Stimulated activated CD8-positive, alpha-beta memory T cell treated with anti-CD3 and anti-CD28 coated beads, Interleukin-15, amount 100 ng/mL, for 24 hours (primary cell): ENCODE measurements at places on chromosomes 7 and 10.

- no peak for DNase-seq
These were observed 791.7 kb upstream of the PHF14 start for GRCh38 chr7:10181996-10182395.

DNA sequence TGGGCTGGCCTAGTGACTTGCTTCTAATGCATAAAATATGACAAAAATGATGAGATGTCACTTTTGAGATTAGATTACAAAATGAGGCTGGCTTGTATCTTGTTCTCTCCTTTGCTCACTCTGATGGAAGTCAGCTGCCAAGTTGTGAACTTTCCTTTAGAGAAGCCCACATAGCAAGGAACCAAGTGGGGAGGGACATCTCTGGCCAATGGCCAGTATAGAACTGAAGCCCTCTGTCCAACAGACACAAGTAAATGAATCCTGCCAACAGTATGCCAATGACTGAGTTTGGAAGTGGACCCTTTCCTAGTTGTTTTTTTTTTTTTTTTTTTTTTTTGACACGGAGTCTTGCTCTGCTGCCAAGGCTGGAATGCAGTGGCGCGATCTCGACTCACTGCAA is 3.3 kb downstream of the ZC3HC1 start:
- no peak for DNase-seq

DNA sequence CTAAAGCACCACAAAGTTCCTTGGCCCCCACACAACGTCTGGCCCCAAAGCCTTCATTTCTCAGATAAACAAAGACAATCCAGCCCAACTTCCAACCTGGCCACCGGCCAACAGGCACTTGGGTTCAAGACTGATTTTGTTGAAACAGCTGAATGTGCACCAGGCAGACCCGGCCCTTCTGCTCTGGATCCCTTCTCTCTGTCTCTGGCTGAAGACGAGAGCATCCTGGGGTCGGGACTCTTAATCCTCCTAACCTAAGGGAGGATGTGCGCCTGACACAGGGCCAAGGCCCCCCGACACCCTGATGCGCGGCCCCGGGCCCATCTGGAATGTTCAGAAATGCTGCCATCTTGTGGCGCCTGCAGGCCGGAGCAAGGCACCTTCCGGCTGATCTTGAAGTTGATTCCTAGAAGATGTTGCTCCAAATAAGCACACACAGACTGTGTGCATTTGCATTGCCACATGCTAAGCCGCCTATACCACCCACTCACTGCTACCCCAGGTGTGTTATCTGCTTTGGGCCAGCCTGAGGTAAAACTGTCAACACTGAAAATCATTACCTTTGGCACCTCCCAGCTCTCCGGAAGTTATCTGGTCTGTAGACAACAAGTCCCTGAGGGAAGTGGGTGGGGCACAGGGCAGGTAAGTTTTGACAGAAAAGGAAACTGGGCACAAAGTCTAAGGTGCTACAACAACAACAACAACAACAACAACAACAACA is 98.4 kb upstream of the HABP2 start:
- DNase-seq, result no peak

DNA sequence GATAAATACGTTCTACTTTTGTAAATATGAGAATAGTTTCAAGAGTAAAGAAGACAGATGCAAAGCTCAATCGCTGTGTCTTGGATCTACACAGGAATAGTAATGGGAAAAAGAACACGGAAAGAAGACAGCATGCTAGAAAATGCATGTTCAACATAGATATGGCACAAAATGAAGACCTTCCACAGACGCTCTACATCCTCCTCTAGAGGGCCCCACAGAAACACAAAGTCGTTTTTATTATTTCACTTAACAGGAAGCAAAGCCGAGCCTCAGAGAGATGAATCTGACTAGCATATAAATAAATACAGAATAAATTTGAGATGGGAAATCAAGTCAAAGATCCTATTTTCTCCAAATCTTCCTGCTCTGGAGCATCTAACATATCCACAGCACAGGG is 292.6 kb downstream of the PARD3 start:
- DNase-seq, result no peak

- no peak for DNase-seq
These were observed 379.7 kb upstream of the ZMIZ1 start for GRCh38 chr10:78688901-78689583.
